ENCODE measurements at places on chromosomes 2 and 18. TPM values are rescaled to one million over a fixed set of nuclear protein-coding genes. Genes with fewer than 3 reads are reported as not detected.

Gene ARHGAP15
- total RNA-seq = 1.4 TPM

Gene EGR4
- not detected for total RNA-seq

DNA sequence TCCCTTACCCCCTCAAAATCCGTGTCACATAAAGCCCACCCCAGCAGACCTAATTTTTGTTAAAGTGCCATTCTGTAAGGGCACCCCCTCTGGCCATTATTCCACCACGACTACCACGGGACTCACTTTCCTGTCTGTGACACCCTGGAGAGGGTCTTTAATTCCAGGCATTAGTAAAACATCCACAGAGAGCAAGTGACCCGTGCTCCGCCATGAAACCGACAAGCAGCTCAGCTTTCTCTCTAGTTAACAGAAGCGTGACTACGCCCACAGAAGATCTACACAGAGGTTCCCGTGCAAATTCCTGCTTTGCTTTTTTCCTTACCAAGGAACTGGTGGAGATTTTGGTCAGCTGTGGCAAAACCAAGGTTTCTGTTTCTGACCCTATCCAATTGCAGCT lies 4.4 kb downstream of the SIGLEC15 start:
- DNase-seq = no peak

DNA sequence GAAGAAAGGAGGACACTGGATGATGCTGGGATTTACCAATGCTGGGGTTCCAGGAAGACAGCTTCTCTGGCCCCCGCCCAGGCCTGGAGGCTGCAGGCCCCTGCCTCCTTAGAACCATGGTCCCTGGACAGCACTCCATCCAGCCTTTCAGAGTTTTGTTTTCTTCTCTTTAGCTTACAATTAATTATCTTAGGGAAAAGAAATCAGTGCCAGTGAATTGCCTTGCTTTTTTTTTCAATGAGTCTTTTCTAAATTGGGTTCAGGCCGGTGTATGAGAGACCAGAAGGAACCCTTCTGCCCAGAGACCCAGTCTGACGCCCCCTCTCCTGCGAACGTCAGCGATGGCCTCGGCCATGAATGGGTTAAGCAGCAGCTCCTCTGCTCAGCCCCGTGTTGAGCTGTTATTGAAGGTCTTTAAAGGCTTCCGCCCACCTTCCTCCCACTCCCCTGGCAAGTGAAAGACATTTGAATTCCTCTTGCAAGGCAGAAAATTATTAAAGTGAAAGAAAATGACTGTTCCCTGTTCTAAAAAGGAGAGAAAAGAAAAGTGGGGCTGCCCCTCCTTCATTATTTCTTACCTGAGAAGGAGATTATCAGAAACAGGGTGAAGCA lies 65.7 kb upstream of the CHMP1B start:
- no peak for DNase-seq

DNA sequence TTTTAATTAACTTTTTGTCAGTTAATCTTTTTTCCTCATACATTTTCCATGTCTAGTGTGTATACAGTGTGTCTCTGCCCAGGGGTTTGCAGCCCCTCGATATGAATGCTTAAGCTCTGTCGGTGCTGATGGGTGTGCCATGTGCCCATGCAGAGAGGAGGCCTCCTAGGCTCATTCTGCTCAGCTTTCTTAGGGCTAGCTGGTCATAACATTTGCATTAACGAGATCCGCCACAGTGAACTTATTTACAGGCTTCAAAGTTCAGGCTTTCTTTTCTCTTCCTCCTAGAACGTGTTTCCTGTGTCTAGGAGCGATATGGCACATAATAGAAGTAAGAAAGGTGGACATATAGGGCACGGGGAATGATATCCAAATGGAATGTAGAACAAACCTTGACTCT lies 783.3 kb downstream of the PLCL1 start:
- DNase-seq = no peak

All from ascending aorta (tissue), 2 donors.